ENCODE measurements at places on chromosomes 7 and 10.

- DNase-seq, result no peak
Observed at GRCh38 chr7:74653686-74654181, 3.8 kb upstream of the GTF2I start.

DNA sequence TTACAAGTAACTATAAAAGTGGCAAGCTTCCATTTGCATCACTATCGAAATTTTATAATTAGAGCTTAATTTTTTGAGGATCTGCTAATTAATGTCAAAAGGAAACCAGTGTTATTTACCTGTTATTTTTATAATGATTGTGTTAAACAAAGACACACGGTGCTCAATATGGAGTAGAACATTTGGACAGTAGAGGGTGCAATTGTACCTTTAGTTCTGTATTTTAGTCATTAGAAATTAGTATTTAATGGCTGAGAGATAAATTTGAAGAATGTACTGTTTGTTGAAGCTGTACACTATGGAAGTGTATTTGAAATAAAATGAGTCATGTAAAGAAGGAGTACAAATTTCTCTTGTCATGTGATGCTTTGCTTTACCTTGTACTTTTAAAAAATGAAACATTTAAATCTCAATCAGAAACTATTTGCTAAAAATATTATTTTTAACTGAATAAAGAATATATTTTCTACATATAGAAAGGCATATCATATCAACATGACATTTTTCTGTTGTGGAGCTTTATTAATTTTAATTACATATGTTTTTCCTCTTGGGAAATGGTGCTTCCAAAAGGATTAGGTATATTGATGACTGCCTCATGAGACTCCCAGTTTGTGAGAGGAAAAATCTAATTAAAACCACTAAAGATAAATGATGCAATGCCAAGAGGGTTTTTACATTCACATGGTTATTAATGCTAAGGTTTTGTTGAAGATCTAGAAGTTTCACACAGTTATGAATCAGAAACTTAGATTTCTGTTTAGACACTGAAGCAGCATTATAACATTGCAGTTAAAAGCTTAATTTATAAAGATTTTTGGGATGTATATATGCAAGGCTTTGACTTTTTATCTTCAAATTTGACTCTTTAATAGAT lies 10.4 kb upstream of the PRKG1 start:
- no peak for DNase-seq

GRCh38 chr10:23358357-23358756 lies 13.8 kb upstream of the C10orf67 start:
- DNase-seq, result no peak

GRCh38 chr10:100826031-100826651 lies 80.8 kb downstream of the PAX2 start:
- no peak for DNase-seq

DNA sequence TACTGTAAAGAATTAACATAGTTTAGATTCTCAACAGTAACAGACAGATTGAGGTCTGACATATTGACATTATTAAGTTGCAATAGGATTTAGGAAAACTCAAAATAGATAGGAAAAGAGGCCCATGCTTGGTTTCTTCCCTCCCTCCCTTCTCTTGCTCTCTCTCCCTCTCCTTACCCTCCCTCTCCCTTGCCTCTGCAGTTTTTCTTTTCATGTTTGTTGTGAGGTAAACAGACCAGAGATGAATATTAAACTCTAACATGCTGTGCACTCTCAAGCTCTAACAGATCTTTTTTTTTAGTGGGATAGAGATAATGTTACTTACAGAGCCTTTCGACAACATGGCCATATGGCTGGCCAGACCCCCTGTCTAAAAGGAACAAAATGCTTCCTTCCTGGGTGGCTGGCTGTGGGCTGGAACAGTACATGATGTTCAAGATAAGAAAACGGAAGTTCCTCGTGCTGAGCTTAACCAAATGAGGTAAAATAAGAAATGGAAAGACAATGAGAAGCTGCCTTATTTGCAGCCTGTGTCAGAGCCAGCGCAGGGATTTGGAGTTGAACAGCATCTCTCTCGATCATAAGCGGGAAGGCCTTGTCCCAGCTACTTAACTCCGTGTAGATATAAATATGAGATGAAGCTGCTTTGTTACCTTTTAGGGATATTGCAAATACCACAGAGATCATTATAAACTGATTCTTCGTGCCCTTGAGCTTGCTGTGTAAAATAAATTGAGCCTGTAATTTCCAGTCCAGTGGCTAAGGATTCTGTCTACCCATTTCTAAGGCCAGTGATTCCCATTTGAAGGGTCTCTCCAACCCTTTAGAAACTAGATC lies 391.9 kb upstream of the NPVF start:
- DNase-seq, result peak; percentile 47

GRCh38 chr10:105148921-105149320 lies 507.8 kb downstream of the SORCS3 start:
- DNase-seq, result no peak

DNA sequence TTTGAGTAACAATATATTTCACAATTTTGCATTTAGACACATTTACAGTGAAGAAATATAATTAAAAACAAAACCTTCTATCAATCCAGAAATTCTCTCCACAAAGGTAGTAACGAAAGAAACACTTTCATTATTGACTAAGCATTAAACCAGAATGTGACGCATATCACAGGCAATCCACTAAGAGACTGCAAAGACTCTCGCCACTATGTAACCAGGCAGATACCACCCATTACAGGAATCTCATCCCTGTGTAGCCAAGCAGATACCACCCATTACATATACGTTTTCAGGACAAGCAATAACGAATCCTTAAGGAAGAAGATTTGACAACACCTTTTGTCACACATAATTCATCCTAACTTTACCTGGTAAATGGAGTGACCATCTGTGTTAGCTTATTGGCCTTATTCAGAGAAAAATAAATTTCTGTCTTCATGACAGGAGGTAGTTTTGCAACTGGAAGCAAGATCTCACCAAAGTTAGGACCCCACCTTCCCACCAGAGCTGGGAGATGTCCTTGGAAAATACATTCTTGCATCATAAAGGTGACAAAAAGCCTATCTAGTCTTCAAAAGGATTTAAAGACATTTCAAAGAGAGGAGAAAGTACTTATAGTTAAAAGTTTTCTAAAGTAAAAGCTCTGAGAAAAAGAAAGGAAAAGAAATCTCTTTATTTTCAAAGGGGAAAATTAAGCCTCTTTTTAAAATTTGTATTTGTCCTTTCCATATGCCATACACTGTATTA lies 30.8 kb downstream of the LRRC17 start:
- DNase-seq, result no peak

GRCh38 chr10:70355051-70356021 lies 27.1 kb downstream of the LRRC20 start:
- DNase-seq, result no peak

- no peak for DNase-seq
Observed at GRCh38 chr10:43952760-43953159, 304.1 kb upstream of the ZNF32 start.

- DNase-seq, result no peak
Observed at GRCh38 chr10:8331387-8331786, 276.9 kb downstream of the GATA3 start.

- no peak for DNase-seq
Observed at GRCh38 chr7:83148776-83149175, 13.9 kb downstream of the PCLO start.

GRCh38 chr7:19963695-19964094 lies 190.3 kb upstream of the TMEM196 start:
- DNase-seq, result no peak

GRCh38 chr10:47127188-47127785 lies 172.7 kb upstream of the GDF10 start:
- no peak for DNase-seq

GRCh38 chr10:95815133-95815532 lies 59.2 kb downstream of the ENTPD1 start:
- DNase-seq, result no peak
